ENCODE measurements at places on chromosomes 5 and 9. TPM values are rescaled to one million over a fixed set of nuclear protein-coding genes. Genes with fewer than 3 reads are reported as not detected.

GRCh38 chr5:68000805-68001204, 214.8 kb upstream of the PIK3R1 start:
- no peak for DNase-seq

DNA sequence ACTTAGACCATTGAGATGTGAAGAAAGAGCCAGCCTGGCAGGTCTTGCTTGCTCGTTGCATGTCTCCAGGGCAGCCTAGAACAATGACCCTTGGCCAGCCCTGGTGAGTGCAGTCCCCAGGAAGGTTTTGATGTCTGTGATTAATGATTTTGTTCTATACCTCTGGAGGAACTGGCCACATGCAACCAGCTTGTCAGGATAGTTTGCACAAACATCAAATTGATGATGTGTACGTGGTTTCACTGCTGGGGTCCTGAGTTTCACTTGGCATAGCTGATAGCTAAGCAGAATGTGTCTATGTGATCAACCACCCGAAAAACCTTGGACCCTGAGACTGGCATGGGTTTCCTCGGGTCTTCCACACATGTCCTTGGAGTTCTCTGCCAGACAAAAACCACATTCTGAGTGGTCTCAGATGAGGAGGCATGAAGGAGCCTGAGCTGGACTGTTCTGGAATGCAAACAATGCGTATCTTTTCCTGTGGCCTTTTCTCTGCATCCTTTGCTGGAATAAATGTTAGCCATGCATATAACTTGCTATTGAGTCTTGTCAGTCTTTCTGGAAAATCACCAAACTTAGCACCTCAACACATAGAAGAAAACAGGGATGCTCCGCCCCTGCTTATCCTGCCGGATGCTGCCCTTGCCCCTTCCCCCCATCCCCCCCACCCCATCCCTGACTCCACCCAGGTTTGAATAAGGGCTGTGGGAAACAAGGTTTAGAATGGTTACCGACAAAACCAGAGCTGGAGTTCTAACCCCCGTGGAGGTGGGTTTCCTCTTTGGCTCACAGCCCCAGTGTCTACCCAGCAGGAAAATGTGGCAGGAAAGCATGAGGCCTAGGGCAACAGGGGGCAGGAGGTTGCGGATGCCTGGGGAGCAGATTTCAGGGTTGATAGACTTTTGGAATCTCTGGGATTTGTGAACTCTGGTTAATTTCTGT, 50.1 kb upstream of the ANKRD33B start:
- DNase-seq, result no peak

C9 gene
- total RNA-seq, result not detected

DMXL1 gene
- total RNA-seq, result 43.3 TPM

IFNA16 gene
- not detected for total RNA-seq
